ENCODE measurements at places on chromosomes 2 and 18. TPM values are rescaled to one million over a fixed set of nuclear protein-coding genes. Genes with fewer than 3 reads are reported as not detected.

The YPEL5 gene
- 67.5 TPM for total RNA-seq

The SOS1 gene
- total RNA-seq, result 34.7 TPM

The HOXD13 gene
- not detected for total RNA-seq

The OR6B2 gene
- total RNA-seq, result not detected

The FAM161A gene
- total RNA-seq, result 8.4 TPM

The RALB gene
- 86.6 TPM for total RNA-seq

The CYP1B1 gene
- 36.3 TPM for total RNA-seq

The TOGARAM2 gene
- 0.44 TPM for total RNA-seq

The ABCB11 gene
- not detected for total RNA-seq

All from PC-9 (cell line).